ENCODE measurements at places on chromosomes 1 and 21. TPM values are rescaled to one million over a fixed set of nuclear protein-coding genes. Genes with fewer than 3 reads are reported as not detected.

Gene SLC2A1
- 315 TPM for total RNA-seq

Gene WNT4
- total RNA-seq = 0.27 TPM

Gene SRGAP2B
- 22.7 TPM for total RNA-seq

Gene CYP4B1
- total RNA-seq = 0.17 TPM

Gene KRTAP19-1
- total RNA-seq = not detected

Gene DNM3
- 3.0 TPM for total RNA-seq

Gene ACOT7
- 67.2 TPM for total RNA-seq

Gene CYP2J2
- 0.88 TPM for total RNA-seq

Gene RIMS3
- total RNA-seq = 7.7 TPM

Gene PADI3
- total RNA-seq = 1.3 TPM

Gene TFF2
- not detected for total RNA-seq

Gene CD34
- total RNA-seq = not detected

Gene SLC30A2
- total RNA-seq = not detected

Gene GNAT2
- total RNA-seq = not detected
